ENCODE measurements at places on chromosomes 2 and 18.

DNA sequence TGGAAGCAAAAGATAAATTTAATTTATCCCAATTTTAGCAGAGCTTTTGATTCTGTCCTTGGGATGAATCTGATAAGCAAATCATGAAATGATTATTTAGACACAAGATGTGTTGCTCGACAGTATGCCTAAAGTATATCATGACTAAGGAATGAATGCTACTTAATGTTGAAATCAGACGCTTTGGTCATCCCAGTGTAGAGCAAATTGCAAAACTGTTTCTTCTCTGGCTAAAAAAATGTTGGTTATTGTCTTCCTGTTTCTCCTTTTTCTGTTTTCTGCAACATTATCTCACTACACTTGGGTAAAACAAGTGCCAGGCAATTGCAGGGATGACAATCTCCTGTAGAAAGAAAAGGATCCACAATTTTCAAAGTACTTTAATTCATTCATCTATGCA lies 66.4 kb downstream of the BABAM2 start:
- DNase-seq = peak; percentile 77

DNA sequence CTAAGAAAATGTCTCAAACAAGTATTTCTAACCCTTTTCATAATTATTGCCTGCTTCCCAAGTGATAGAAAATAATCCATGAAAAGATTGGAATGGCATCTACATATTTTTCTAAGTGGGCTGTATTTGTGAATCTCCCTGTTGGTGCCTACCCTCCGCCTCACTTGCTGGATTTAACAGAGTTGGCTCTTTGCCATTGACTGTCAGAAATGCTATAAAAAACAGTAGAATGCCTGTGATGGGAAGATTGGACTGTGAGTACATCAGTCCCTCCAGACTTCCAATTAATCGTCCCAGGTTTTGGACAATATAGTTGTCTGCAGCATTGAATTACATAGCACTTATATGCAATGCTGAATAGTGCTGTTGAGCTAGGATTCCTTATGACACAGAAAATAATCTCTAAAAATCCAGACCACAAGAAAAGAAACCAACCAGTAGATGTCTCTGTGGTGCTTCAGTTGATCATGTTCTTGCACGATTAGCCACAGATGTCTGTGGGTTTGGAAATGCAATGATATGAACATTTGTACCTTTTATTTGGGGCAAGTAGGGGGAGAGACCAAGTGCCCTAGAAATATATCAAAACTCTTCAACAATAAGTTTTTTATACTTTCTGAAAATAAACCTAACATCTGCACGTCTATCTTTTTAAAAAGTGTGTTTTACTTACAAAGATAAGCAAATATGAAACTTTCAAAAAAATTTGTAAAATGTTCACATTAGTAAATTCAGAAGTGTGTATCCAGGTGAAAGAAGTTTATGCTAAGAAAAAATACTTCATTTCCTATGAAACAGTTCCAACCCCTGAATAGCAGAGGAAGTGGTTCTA lies 88.5 kb downstream of the DYNAP start:
- DNase-seq = no peak

DNA sequence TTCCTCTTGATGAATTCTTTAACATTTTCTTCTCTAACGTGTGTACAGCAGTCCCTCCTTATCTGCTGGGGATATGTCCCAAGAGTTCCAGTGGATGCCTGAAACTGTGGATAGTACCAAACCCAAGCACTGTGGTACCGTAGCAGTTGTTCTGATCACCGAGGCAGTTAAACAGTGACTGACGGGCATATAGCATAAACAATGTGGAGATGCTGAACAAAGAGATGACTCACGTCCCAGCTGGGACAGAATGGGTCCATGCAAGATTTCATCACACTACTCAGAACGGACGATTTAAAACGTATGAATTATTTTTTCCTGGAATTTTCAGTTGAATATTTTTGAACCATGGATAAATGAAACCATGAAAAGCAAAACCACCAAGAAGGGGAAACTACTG lies 54.5 kb upstream of the SPAG16 start:
- no peak for DNase-seq

DNA sequence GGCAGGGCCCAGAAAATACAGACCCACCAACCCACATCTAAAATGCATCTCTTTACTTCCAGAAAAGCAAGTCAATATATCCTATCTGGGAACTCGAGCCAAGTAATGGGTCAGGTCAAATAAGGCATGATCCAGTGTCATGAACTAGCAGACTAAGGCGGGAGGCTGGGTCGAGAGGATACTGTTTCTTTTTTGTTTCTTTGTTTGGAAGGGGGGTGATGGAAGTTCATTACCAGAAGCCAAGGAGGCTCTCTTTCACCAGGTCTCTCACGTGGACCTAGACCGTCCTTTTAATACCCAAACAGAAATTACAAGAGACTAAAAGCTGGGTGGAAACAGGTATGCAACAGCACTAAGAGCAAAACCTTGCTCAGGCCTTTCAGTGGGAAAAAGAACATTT lies 108.3 kb downstream of the HDAC4 start:
- DNase-seq = no peak

- no peak for DNase-seq
Observed at GRCh38 chr18:26703170-26703930, 155.0 kb upstream of the KCTD1 start.

- no peak for DNase-seq
Observed at GRCh38 chr2:21270083-21270491, 146.3 kb downstream of the TDRD15 start.

GRCh38 chr2:77578354-77578753 lies 56.2 kb upstream of the LRRTM4 start:
- DNase-seq = no peak

DNA sequence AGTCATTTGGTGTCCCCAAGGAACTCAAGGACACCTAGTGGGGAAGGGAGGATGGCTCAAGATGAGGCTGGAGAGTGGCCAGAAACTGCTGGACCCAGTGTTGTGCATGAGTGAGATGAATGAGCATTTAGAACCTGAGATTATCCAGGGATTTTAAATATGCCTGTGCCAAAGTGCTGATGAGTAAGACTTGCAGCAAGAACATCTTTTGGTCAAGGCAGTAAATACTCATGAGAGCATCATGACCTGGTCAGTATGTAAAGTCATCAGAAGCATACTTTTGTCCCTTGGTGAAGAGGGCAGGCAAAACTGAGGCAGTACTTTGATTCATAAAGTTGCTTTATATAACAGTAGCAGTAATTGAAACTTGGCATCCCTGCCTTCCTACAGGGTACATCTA lies 3.1 kb upstream of the SPP2 start:
- no peak for DNase-seq

- DNase-seq = no peak
Observed at GRCh38 chr2:133667085-133667484, 98.8 kb upstream of the NCKAP5 start.

DNA sequence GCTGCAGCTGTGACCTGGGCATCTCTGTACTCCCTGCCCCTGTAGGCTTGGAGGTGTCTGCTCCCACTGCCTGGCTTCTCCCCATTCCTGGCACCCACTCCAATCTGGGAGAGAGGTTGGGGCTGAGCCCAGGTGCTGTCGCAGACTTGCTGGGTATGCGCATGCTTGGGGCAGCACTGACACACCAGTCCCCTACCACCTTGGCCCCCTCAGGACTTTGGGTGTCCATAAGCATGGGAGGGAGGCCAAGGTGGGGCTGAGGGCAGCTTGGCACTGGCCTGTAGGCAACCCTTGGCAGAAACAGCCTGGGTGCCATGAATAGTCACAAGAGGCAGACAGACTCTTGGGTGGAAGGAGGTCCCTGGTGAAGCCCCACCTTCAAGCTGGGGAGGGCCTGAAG lies 136.8 kb downstream of the QPCT start:
- DNase-seq = no peak

- DNase-seq = no peak
Observed at GRCh38 chr2:16019060-16019480, 78.7 kb downstream of the MYCN start.

DNA sequence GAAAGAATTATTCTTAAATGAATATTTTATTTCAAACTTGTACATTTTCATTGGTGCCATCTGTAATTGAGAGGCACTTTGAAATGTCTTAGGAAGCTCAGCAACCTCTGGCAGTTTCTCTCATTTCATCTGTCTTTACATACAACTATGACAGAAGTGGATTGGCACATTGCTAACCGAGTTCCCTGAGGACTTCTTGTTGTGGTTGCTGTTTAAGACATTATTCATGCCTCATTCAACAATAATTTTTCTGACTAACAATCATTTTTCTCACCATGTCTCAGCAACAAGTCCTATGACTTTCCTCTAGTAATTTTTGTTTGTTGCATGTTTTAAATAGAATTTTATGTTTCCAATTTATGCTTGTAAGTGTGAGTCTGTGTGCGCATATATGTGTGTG lies 284.0 kb upstream of the CWC22 start:
- no peak for DNase-seq

DNA sequence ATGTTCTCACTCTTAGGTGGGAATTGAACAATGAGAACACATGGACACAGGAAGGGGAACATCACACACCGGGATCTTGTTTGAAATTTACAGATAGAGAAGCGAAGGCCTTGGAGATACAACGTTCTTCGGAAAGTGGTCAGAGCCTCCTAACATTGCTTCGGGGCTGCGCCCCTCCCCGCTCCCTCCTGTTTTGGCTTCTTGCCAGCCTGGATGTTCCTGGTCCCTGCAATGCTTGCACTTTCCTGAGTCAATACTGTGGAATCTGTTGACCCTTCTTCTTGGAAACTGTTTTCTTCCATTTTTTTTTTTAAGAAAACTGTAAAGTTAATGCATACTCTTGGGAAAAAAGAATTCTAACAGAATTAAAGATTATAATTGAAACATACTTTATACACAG lies 360.8 kb downstream of the SOCS6 start:
- DNase-seq = no peak

DNA sequence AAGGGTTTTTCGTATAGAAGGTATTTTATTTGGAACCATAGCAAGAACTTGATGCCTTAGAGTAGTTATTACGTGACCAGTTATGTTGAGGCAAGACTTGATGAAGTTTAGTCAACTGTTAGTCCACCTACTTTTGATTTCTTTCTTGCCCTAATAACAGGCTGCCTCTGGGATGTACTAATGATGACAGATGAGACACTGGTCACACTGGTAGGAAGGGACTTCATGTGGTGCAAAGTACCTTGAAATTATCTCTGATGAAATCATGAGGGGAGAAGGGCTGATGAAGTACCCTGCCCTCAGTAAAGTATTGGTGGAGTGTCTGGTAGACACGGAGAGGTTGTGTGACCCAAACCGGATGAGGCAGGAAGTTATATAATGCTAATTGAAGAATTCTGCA lies 5.4 kb downstream of the DIS3L2 start:
- DNase-seq = no peak

DNA sequence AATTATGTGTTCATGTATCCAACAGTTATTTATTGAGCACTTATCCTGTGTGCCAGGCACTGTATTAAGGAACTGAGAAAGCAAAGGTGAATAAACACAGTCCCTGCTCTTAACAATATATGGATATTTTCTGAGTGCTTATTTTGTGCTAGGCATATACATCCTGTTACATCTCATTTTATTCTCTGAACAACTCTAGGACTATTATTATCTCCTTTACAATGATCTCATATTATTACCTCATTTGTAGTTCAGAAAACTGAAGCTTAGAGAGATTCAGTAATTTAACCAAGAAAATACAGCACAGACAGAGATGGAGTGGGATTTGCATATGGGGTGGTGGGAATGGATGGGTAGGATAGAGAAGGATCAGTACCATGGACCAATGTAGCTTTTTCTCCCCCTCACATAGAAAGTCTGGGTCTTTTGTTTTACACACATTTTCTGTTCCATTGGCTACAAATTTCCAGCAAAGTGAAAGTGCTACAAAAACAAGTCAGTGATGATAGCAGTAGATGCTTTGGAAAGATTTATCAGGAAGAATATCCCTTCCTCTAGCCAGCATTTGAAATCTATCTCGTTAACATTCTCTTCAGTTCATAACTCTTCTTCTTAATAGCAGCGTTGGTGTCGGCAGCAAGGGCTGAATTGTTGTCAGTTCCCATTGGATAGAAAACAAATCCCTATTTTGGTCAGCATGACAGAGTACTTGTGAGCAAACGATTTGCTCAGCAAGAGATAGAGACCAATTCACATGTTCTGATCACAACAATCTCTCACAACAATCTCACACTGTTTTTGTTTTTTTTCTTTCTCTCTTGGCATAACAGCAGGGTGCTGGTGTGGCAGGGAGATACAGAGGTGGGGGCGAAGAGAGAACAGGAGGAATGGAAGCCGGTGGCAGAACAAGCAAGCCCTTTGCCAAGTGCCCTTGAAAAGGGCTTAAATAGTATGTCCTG lies 102.2 kb upstream of the KCTD1 start:
- DNase-seq = no peak

GRCh38 chr2:145744541-145745386 lies 1224.8 kb upstream of the ZEB2 start:
- DNase-seq = peak; percentile 77

DNA sequence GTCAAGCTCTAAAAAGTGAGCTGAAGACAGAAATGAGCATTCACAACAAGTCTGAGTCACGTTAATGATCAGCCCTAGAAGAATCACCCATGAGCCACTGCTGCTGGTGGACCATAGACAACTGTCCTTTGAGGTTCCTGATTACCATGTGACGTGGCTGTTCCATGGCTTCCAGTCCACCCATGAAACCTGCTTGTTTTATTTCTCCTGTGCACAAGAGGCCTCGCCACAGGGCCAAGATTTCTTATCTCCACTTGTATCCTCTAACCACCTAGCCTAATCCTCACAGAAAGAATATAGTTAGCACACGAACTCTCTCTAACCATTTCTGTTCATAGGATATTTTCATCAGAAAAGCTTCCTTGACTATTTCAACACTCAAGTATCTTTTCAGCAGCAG lies 242.7 kb downstream of the MREG start:
- no peak for DNase-seq

DNA sequence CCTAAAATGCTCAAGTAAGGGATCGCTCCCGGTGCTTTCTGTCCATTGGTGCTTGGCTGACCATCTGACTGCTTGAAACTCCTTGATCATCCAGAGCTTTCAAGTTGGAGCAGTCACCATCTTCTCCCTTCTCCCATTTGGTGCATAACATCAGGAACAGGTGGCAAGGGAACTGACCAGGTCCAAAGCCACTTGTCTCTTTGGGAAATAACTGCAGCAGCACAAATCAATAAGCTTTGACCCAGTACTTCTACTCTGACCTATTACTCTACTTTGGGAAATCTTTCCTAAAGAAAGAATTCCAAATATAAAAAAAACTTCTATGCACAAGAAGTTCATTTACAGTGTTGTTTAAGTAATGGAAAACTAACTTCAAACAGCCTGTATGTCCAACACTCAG lies 10.6 kb upstream of the MAT2A start:
- DNase-seq = no peak

DNA sequence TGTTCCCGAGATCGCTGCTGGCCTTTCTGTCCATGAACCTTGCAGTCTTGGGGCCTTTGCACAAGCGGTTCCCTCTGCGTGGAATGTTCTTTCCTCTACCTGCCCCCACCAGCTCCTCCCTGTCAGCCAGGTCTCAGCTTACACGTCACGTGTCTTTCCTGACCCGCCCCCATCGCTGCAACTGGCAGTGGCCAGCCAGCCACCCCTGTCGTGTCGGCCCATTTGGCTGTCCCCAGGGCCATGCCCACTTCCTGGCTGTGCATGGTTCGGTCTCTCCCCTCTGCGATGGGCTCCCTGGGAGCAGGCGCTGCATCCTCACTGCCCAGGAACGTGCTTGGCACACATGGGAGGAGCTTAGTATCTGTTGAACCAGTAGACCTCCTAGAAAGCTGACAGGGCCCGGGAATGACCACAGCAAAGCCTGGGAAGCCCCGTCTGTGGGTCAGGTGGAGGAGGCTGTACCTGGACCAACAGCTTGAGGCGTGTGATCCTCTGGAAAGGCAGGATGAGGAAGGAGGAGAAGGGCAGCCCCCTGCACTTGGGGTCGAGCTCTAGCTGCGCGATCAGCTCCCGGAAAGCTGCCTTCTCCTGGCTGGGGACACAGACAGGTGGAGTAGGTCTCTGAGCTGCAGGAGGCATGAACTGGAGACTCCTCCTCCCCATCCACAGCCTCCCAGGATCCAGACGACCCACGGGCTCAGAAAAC lies 21.0 kb downstream of the SNORC start:
- no peak for DNase-seq

Data from CD14-positive monocyte (primary cell).